ENCODE measurements at places on chromosomes 7 and 10.

DNA sequence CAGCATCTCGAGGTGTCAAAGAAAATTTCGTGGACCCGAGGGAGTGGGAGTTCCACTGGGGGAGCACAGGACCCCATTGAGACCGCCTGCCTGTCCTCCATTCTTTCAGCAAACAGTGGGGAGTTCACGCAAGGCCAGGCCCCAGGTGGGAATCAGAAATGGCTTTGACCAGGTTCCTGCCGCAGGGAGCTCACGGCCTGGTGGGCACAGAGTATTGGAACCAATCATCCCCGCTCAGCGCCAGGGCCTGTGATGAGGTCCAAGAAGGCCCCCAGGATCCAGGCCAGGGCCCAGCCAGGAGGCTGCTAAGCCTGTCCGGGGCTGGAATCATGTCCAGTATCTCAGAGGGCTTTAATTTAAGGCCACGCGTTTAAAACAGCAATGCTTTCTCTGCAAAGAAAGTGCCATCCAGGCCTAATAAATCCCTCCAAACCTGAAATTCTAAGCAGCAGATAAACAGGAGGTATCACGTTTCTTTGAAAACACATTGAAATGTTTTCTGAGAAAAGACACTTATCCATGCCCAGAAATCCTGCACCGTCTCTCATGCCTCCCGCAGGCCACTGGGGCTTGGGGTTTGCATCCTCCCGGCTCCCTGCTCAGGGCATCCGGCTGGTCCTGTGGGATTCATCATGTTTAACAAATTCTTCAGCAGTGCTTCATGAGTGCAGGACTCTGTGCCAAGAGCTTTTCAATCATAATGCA, 125.7 kb downstream of the OAT start:
- no peak for DNase-seq

- no peak for DNase-seq
These were observed 8.9 kb upstream of the CUBN start for GRCh38 chr10:17138460-17139042.

DNA sequence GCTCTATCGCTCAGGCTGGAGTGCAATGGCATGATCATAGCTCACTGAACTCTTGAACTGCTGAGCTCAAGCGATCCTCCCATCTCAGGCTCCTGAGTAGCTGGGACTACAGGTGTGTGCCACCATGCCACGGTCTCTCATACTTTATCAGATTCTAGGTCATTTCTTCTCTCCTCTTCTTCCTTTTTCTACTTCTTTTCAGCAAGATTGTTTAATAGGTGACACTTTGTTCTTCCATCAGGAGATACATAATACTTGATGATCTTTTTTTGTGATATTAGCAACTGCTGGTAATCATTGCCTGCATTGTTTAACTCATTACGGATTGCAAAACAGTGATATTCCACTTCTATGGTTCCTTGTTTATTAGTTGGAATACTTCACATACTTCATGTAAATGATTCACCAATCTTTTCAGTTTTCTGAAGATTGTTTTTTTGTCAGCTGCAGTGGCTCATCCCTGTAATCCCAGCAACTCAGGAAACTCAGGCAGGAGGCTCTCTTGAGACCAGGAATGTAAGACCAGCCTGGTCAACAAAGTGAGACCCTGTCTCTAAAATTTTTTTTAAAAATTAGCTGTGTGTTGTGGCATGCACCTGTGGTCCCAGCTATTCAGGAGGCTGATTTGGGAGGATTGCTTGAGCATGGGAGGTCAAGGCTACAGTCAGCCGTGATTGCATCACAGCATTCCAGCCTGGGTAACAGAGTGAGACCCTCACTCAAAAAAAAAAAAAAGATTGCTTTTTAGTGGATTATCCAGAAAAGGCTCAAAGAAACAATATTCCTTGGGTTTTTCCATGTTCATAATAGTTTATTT, 36.2 kb upstream of the CHST3 start:
- peak; percentile 32 for DNase-seq

- DNase-seq, result no peak
These were observed 7.1 kb downstream of the GRM8 start for GRCh38 chr7:127245607-127246006.

GRCh38 chr7:82699773-82700186, 256.2 kb upstream of the CACNA2D1 start:
- DNase-seq, result peak; percentile 13

GRCh38 chr10:1163204-1163660, 107.0 kb downstream of the WDR37 start:
- no peak for DNase-seq

DNA sequence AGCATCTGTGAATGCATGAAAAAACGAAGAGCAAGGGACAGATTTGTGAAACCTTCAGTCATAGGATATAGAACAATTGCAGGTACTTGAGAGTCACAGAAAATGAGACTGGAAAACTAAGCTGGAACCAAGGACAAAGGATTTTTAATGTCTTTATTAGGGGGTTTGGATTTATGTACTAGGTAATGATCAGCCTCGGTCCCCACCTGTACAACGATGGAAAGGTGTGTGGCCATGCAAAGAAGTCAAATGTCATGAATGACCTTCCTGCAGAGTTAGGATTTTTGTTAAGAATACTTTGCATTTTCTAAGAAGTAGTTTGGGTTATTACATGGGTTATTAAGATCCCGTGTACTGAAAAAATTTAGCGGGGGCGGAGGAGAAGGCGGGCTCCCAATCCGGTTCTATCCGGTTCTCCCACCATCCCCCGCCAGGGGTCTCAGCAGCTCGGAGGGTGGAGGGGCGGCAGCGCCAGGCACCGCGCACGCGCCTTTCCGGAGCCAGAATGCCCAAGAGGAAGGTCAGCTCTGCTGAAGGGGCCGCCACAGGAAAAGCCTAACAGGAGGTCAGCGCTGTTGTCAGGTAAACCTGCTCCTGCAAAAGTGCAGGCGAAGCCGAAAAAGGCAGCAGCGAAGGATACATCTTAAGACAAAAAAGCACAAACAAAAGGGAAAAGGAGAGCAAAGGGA, 327.5 kb upstream of the PLXDC2 start:
- DNase-seq, result peak; percentile 25

DNA sequence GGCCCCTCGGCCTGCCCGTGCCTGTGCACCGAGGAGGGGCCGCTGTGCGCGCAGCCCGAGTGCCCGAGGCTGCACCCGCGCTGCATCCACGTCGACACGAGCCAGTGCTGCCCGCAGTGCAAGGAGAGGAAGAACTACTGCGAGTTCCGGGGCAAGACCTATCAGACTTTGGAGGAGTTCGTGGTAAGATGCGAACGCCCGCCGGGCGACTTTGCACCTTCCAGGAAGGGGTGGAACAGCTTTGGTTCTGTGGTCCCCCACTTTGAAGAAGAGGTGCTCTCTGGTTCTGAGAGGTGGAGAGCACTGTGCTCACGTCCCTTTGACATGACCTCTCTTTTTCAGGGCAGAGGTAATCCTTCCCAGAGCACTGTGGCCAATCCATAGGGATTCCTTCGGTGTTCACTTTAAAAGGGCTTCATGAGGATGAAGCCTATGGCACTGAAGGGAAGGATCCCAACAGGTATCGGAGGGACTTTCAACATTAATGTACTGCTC, 2.6 kb downstream of the VWC2 start:
- DNase-seq, result no peak

GRCh38 chr7:23285657-23286646, 13.2 kb upstream of the MALSU1 start:
- no peak for DNase-seq

DNA sequence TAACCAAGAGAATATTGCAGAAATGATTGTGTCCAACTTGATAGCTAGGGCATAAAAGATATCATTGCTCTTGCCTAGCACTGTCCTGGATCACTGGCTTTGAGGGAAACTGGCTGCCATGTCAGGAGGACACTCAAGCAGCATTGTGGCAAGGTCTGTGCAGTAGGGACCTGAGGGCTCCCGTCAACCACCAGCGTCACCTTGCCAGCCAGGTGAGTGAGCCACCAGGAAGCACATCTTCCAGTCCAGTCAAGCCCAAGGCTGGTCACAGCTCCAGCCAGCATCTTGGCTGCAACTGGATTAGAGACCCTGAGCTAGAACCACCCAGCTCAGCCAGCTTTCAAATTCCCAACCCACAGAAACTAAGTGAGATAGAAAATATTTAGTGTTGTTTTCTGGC, 392.7 kb downstream of the CALN1 start:
- no peak for DNase-seq

Measured in fibroblast of the aortic adventitia (primary cell).